ENCODE measurements at places on chromosomes 3 and 15.

- no peak for DNase-seq
Measured at GRCh38 chr15:65411465-65412071, 11.2 kb downstream of the IGDCC4 start.

GRCh38 chr3:159911664-159912037, 77.0 kb upstream of the IL12A start:
- no peak for DNase-seq

GRCh38 chr15:81118361-81118760, 15.7 kb upstream of the CFAP161 start:
- DNase-seq = no peak

DNA sequence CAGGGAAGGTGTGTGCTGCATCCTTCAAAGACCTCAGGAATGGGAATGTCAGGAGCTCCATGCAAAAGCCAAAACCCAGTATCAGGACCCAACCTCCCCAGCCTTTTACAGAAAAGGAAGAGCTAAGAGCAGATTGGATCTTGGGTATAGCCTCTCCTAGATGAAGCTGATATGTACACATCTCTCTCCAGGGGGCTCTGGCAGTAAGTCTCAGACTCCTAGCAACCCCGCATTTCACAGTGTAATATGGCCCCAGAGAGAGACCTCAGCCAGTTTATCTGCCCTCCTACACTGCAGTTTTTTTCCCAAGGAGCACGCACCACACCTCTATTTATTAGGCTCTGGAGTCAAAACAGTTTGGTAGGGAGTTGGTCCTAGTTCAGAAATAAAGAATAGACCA, 88.2 kb downstream of the RBPMS2 start:
- DNase-seq = no peak

- DNase-seq = no peak
Measured at GRCh38 chr3:183227586-183227985, 25.5 kb upstream of the B3GNT5 start.

GRCh38 chr3:150307311-150308036, 100.6 kb upstream of the TSC22D2 start:
- DNase-seq = no peak

- DNase-seq = no peak
Measured at GRCh38 chr3:32794487-32795308, 23.1 kb upstream of the TRIM71 start.

DNA sequence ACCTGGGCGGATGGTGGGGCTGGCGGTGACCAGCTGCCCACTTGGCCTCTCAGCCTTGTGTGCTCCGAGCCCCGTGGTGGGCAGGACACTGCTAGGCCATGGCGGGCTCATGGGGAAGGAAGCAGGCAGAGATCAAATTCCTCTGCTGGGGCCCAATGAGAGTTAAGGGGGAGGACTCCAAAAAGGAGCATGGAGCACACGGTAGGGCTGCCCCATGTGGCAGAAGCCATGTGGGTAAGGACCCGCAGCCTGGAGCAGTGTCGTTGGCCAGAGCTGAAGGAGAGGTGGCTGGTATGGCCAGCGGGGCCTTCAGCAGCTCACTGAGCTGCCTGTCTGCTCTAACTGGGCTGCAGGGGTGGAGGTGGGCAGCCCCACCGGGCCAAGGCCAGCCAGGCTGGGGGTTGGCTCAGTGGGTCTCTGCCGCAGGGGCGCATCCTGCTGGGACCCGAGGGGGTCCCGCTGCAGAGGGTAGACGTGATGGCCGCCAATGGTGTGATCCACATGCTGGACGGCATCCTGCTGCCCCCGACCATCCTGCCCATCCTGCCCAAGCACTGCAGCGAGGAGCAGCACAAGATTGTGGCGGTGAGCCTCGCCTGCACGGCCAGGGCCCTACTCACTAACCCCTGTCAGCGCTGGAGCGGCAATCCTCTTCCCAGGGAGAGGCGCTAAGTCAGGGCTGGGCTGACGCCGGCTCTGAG, 11.3 kb downstream of the STAB1 start:
- DNase-seq = no peak

DNA sequence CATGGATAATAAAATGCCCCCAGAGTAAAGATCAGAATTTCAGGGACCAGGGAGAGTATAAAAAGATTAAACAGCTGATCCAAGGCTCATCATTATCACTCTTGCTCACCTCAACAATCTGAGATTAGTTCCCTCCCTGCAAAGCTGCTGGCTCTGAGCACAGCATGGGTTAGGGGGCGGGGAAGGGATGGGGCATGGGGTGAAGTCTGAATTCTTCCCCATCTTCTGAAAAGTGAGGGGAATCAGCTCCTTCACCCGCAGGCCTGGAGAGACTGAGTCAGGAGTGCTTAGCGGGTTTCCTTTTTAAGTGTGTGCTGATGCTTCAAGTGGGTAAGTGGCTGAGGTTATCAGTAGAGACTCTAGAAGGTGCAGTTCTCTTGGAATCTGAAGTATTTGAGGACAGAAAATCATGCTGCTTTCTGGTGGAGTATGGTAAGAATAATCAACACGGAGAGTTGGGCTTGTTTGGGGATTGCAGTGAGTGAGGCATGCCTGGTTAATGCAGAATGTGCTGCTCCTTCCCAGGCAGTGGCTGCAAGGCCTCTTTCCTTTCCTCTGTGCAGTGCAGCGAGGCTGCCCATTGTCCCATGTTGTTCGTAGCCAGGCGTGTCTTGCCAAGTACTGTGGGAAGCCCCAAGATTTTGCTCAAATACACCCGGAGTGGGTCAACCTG, 59.2 kb upstream of the TRAK1 start:
- DNase-seq = no peak

DNA sequence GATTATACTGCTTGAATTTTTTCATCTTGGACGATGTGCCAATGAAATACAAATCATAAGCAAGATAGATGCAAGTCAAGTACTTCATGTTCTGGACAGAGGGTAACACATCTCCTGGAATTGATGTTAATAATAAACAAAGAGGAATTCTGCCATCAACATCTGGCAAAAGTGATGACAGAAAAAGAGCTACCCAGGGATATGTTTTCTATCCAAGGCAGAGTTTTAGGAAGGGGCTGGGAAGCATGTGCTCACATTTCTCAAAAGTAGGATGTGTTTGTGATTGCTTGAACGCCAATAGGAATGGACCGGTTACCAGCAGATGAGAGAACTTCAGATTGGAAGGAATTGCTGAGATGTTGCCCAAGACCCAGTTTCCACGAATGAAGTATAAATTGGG, 242.6 kb upstream of the AGTR1 start:
- DNase-seq = no peak

DNA sequence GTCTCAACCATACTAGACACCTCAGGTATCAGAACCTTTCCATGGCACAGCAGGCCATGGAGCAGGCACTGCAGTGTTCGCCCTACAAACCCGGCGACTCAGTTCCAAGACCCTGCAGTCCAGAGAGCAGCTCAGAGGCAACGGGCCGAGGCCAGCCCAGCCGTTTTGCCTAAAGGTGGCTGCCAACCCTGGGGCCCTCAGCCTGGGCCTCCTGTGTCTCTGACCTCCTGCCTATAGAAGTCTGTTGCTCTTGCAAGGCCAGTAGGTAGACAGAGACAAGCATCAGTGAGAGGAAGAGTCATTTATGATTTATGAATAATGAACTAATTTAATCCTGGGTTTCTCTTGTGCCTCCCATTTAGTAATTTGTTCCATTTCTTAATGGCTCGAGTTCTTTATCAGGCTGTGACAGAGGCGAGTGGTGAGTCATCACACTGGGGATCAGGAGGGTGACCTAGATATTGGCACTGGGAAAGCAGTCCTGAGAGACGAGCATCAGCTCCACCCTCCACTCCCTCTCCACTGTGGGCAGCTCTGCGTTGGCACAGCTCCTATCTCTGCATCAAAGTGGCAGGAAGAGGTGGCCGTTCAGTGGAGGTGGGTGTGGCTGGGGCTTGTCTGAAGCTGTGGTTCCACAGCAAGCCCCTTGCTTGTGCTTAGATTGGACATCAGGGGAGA, 79.8 kb downstream of the ABHD5 start:
- DNase-seq = no peak

DNA sequence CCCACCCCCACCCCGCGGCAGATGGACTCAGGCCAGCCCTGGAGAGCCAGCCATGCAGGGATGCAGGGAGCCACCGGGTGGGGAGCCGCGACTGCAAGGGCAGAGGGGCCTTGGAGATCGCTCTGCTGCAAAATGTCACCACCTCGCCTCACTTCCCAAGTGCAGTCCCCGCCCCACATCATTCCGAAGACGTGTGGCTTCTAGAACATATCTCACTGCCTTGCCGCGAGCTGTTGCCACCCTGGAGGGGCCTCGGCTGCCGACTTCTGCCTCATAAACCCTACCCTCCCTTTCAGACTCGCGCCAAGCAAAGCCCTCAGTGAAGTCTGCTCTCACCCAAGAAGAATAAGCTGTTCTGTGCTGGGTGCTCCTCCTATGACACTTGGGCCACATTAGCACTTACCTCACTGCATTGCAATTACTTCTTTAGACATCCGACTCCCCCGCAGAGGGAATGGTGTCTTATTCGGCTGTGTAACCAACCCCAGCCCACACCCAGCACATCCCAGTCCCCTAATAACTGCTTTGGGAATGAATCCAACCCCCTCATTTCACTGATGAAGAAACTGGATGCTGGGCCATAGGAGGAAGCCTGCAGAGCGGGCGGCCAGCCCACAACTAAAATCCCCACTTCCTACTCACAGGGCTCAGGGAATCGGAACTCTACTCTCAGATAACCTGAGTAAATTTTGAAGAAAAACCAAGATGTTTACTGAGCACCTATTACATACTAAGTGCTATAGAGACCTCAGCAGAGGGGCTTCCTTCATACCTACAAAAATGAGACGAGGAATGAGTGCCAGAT, 8.6 kb downstream of the TLE3 start:
- DNase-seq = no peak

GRCh38 chr15:42494998-42495360, 455 bp upstream of the SNAP23 start:
- no peak for DNase-seq

DNA sequence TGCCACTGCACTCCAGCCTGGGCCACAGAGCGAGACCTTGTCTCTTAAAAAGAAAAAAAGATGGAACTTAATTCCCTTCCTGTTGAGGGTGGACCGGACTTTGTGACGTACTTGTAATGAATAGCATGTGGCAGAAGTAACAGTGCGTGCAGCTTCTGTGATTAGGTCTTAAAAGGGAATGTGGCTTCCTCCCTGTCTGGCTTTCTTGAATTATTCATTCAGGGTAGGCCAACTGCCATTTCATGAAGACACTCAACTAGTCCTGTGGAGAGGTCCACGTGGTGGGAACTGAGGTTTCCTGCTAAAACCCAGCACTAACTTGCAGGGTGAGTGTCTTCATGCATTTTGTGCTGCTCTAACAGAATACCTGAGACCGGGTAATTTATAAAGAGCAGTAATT, 98.9 kb upstream of the PIAS1 start:
- DNase-seq = no peak

DNA sequence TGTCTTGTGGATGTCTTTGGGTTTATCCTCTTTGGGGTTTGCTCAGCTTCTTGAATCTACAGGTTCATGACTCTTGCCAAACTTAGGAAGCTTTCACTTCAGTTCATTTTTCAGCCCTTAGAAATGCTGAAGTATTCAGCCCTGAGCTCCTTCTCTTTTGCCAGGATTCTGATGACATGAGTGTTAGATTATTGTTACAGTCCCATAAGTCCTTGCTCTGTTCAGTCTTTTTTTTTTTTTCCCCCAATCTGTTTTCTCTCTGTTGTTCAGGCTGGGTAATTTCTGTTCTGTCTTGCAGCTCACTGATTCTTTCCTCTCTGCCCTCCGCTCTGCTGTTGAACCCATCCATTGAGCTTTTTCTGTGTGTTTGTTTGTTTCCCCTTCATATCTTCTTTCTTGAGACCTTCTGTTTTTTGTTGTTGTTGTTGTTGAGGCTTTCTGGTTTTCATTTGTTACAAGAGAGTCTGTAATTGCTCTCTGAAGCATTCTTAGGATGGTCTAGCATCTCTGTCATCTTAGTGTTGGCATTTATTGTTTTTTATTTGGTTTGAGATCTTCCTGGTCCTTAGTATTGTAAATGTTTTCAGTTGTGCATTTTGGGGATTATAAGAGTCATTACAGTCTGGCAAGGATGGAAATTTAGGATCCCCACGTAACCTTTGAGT, 18.4 kb downstream of the LRCH3 start:
- no peak for DNase-seq

GRCh38 chr3:117084739-117085270, 375.2 kb downstream of the TUSC7 start:
- DNase-seq = no peak

GRCh38 chr3:152316318-152316717, 47.6 kb downstream of the MBNL1 start:
- DNase-seq = no peak

Measured in activated CD4-positive, alpha-beta T cell treated with anti-CD3 and anti-CD28 coated beads for 24 hours (primary cell).